ENCODE measurements at places on chromosomes 3 and 15. TPM values are rescaled to one million over a fixed set of nuclear protein-coding genes. Genes with fewer than 3 reads are reported as not detected.

CLDN11 gene
- total RNA-seq: 227 TPM

EPHB3 gene
- not detected for total RNA-seq

TP63 gene
- total RNA-seq: 0.11 TPM

LINGO1 gene
- total RNA-seq: 0.04 TPM

DUOXA2 gene
- total RNA-seq: not detected

MINAR1 gene
- total RNA-seq: 0.92 TPM

NTRK3 gene
- total RNA-seq: not detected

DNA sequence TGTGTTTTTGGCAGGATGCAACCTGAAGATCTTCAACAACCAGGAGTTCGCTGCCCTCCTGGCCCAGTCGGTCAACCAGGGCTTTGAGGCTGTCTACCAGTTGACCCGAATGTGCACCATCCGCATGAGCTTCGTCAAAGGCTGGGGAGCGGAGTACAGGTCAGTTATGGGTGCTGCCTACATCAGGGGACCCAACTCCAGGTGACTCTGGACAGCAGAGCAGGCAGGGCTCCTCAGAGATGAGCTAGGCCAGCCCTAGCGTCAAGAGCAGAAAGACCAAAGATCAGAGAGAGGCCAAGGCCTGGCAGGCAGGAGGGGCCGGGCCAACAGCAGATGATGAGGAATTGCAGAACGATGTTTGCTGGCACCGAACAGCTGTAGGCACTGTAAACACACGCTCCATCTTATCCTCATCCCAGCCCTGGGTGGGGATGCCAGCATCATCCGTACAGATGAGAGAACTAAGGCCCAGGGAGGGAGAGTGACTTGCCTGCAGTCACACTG, 67.1 kb downstream of the AAGAB start:
- no peak for DNase-seq

- DNase-seq: no peak
These were observed 713.3 kb upstream of the GBE1 start for GRCh38 chr3:82474711-82475110.

GRCh38 chr3:48446043-48446424, 503 bp upstream of the ATRIP start:
- no peak for DNase-seq

- no peak for DNase-seq
These were observed 77.9 kb upstream of the C2CD4B start for GRCh38 chr15:62242999-62243398.

GRCh38 chr3:149145974-149146373, 16.5 kb downstream of the HPS3 start:
- no peak for DNase-seq

DNA sequence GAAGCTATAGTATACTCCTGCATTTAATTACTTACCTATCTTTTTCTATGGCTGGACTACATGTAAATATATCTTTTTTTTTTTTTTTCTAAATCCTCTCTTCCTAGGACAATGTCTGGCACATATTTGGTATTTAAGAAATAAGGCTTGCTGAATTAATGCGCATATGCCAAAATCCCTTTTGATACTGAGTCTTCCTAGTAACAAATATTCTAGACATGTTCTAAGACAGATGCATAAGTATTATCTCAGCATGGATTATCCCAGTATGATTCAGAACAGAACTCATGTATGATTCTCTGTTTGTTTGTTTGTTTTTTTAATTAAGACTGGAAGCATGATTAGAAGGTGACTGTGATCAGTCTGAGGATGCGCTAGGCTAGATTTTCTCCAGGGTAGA, 249.8 kb upstream of the ZNF717 start:
- no peak for DNase-seq

GRCh38 chr15:68990231-68990991, 24.1 kb upstream of the NOX5 start:
- no peak for DNase-seq

GRCh38 chr15:69720536-69720935, 267.9 kb downstream of the RPLP1 start:
- no peak for DNase-seq

DNA sequence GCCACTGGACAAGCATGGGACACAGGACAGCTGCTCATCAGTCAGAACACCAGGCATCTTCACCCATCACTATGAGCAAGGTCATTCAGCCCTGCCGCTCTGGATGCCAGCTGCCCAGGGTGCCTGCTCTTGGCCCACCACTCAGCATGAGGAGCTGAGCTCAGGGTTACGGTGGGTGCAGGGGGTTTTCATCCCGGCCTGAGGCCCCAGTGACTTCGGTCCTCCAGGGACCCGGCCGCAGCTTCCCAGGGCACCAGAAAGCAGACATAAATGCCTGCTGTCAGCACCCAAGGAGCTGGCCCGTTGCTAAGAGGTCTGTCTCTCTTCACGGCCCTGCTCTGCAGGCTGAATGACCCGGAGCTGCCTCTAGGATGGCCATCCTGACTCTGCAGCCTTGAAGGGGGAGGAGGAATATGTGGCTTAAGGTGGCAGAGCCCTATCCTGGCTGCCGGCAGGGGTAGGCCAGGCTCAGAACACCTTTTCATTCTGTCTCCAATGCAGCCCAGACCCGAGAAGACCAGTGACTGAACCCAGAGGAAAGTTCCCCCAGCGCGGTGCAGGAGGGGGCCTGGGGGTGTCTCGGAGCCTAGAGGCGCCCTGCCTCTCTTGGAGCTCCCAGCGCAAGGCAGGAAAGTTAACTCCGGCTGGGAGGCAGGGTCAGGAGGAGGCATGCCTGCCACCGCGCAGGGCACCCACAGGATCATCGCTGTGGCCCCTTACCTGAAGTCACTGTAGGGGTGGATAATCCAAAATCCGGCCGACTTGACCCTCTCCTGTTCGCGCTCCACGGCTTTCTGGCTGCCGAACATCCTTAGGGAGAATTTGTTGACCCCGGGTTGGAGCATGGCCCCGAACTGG, 1.8 kb downstream of the HCN4 start:
- DNase-seq: no peak

- DNase-seq: no peak
These were observed 30.1 kb downstream of the DLG1 start for GRCh38 chr3:197268294-197268693.

- DNase-seq: no peak
These were observed 91.8 kb upstream of the LMOD3 start for GRCh38 chr3:69214241-69214640.

Data from pulmonary artery endothelial cell (primary cell).